ENCODE measurements at places on chromosomes 6 and 20. TPM values are rescaled to one million over a fixed set of nuclear protein-coding genes. Genes with fewer than 3 reads are reported as not detected.

DNA sequence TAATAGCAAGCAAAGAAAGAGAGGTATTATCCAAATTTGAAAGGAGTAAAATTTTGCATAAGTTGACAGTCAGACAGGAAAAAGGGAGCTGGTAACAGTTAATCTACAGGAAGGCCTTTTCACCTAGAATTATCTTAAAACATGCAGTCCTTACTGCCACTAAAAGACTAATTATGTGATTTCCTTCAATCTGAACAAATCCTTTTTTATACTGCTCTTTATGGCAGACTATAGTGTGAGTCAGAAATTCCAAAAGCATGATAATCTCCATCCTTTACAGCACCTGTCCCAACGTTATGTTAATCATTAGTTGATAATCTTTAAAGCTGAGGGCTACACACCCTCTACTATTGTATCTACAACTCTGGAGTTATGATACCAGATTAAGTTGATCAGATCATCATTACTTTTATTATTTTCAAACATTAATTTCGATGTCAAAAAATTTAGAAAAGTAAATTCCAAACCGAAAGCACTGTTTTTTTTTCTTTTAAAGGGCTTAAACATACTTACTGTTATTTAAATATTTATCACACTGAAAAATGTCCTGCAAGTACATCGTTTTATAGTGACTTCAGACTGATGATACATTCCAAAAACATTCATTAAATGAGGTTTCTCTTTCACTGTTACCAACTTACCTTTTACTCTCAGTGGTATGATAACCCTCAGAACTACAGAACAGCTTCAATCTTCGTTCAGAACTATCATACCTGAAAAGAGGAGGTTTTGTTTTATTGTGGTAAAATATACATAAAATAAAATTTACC lies 33.2 kb upstream of the AKAP7 start:
- no peak for DNase-seq

DNA sequence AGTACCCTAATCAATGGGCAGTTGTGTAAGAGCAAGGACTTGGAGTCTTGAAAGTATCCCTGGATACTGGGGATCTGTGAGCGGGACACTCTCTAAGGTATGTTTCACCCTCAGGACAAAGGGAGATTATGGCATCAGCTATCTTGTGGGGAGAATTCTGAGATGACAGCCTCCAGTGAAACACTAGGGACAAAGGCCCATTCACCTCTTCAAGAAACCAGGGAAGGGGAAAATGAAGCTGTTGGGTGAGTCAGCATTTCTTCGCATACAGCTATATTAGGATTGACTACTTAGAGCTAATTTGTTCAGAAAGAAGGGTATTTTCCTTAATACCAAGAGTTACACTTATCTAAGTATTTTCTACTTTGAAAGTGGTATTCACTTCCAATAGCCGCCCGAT lies 35.9 kb downstream of the OPN5 start:
- DNase-seq, result no peak

DNA sequence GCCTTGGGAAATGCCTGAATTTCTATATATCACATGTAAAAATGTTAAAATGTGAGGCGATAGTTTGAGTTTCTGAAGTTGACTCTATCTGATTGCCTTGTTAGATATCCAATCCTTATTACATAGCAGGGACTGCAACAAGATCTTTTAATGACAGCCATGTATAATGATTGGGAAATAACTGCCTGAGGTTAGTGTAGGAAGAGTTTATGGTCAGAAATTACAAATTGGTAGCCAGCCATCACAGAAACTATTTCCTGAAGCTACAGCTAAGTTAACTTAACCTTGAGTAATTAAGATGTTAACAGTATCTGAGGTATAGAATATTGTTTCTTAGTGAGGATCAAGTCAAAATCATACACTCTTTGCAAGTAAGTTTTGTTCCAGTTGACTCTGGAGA lies 41.0 kb downstream of the AKIRIN2 start:
- DNase-seq, result no peak

- DNase-seq, result peak; percentile 37
Observed at GRCh38 chr20:20277894-20278335, 90.0 kb upstream of the INSM1 start.

The ZBTB9 gene
- total RNA-seq, result 5.6 TPM

DNA sequence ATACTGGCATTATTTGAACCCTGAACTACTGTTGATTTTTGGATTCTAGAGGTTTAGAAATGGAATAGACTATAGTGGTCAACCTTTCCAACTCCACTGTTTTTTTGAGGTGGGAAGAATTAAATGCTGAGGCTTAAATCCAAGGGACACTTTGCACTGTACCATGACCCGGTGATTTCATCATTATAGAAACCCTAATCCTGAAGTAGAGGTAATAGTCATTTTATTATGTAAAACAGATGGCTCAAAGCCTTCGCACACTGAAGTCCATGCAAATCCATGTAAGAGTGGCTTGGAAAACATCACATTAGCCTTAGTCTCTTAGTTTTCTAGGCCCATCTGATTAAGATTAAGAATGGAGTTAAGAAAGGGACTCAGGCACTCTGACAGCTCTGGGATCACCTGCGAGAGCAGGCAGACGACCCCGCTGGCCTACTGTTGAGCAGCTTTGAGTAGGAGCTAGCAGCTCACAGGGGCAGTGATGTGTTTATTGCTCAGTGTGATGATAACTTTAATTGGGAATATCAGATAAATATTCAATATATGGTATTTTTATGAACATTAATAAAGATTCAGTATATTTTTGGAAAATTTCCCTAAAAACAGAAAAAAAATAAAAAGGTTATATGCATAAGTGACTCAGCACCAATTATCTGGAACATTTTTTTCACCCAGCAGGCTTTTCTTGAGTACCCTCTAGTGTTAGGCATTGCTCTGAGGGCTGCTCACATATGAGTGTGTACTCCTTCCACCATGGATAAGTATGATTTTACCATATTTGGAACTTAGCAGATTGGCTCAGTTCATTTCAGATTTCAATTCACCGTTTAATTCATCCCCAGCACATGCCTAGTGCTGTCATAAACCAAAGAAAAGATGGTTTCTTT lies 13.4 kb downstream of the SLX4IP start:
- no peak for DNase-seq

- no peak for DNase-seq
Observed at GRCh38 chr20:18845017-18845416, 31.4 kb downstream of the SCP2D1 start.

DNA sequence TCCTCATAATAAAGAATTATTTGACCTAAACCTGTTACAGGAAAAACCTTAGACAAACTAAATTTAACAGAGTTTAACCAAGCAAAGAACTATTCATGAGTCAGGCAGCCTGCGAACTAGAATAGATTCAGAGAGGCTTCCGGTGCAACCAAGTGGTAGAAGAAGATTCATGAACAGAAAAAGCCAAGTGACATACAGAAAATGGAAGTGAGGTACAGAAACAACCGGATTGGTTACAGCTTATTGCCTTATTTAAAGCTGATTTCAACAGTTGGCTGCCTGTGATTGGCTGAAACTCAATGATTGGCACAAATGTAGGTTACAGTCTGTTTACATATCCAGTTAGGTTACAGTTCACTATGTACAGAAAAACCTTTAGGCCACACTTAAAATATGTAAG lies 10.1 kb downstream of the PPP1R3G start:
- peak; percentile 13 for DNase-seq

- DNase-seq, result no peak
Observed at GRCh38 chr6:103937389-103937788, 922.3 kb downstream of the HACE1 start.

The BFSP1 gene
- 0.99 TPM for total RNA-seq

DNA sequence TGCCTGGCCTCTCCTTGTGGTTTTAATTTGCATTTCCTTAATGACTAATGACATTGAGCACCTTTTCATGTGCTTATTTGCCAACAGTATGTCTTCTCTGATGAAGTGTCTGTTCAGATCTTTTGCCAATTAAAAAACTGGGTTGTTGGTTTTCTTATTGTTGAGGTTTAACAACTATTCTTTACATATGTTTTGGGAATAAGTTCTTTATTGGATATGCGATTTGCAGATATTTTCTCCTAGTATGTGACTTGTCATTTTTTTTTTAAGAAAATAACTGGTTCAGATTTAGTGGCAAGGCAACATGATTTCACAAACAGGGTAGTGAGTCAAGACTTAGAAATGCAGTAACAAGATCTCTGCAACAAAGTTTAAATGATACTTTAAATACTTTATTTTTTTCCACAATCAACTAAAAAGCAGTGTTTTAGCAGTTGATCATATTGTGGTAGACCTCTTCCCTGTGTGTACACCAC lies 67.8 kb downstream of the TIAM2 start:
- DNase-seq, result no peak

GRCh38 chr6:119333707-119334295 lies 15.8 kb downstream of the MAN1A1 start:
- DNase-seq, result no peak

The GNAS-AS1 gene
- total RNA-seq, result 1.7 TPM

DNA sequence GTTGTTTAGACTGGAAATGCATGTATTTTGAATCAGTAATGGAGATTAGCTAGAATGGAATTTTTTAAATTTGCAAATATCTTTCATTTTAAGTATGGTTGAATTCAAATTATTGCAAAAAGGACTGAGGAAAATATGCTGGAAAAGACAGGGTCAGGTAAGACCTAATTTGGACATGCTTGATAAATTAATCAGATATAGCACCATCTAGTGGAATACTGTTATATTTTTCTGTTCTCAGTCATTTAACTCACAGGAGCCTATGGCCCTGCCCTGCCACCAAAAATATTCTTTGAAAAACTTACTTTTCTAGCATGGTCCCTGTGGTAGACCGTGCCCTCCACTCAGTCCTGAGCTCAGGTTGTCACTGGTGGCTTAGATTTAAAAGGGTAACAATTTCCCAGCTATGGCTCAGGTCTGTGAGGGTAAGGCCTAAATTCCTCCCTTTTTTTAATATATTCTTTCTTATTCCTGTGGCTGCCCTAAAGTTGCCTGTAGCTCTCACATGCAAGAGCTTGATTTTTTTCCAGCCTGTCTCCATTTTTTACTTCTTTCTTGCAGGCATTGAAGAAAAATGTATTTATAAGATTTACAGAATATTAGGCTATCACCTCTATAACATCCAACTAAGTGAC lies 25.3 kb upstream of the KIAA1586 start:
- DNase-seq, result no peak

DNA sequence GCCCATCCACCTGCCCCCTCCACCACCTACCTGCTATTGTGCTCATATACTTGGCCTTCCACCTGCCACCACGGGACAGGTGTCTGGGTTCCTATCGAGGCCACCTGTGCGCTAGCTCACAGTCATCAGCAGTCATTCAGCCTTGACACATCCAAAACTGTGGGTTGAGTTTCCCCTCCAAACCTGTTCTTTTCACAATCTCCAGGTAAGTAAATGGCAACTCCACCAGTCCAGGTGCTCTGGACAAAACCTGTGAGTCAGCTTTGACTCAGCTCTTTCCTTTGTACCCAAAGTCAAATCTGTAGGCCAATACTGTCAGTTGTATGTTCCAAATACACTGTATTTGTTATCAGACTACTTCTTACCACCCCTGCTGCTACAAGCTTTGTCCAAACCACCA lies 52.6 kb downstream of the SPTLC3 start:
- no peak for DNase-seq

DNA sequence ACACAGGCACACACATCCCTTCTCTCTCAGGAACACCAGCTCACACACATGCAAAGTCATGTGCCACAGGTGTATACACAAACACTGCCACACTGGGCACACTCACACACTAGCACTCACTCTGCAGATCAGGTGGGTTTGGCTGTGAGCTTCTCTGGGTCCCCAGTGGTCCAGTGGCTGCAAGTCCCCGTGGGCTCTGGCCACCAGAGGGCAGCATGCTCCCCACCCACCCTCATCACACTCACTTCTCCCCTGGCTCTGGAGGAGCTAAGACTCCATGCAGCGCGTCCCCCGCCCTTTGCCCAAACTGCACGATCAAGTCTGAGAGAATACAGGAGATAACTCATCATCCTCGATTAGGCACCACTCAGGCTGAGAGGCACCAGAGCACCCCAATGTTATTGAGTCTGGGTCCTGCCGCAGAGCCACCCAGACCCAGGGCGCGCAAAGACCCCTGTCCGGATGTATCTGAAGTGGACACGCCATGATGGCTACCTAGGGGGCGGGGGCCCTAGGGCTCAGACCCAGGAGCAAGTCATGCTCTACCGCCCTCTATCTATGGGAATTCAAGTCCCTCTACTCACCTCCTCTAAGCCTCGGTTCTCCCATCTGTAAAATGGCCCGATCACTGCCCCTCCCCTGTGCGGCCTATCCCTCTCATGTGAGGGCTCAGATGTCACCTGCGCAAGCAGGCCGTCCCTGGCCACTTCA lies 90.5 kb downstream of the GRM4 start:
- peak; percentile 41 for DNase-seq

GRCh38 chr6:75234126-75234865 lies 9.3 kb downstream of the COX7A2 start:
- peak; percentile 35 for DNase-seq

The NOTCH4 gene
- not detected for total RNA-seq

The TUBB2B gene
- 8.6 TPM for total RNA-seq

GRCh38 chr6:6764764-6765434 lies 176.4 kb downstream of the LY86 start:
- DNase-seq, result no peak

- DNase-seq, result peak; percentile 59
Observed at GRCh38 chr6:146803601-146804000, 204.8 kb downstream of the ADGB start.

DNA sequence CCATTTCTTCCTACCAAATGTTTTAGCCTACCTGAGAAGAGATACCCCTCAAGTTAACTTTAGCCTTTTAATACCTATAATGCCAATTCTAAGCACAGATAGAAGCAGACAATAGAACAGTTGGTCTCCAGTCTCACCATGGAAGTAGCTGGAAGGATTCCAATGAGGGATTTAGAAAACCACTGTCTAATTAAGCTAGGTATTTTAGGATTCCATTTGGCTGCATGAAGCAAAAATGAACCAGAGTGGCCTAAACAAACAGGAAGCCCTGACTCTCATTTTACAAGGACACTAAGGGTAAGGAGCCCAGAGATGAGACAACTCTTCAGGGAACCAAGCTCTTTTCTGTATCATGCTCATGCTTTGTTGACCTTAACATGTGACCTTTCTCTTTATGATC lies 199.2 kb downstream of the ALDH8A1 start:
- no peak for DNase-seq

The ARFGEF2 gene
- total RNA-seq, result 17.9 TPM

The TNFAIP3 gene
- total RNA-seq, result 0.79 TPM

DNA sequence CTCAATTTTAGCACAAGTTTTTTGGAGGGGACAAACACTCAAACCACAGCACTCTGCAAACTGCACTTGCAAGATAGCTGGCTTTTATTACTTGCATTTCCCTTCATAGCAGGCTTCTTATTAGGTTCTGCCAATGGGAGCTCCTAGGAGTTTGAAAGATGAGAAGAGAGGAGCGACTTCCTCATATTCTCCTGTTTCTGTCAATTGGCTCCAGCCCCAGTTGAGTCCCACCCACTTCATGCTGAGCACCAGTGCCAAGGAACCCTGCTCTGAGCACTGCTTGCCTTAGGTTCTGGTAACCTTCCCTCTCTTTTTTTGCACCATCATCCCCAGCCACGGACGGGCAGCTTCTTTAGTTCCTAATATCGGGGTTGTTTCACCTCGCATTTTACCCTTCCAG lies 67.9 kb downstream of the PSMB1 start:
- DNase-seq, result no peak
